ENCODE measurements at places on chromosomes 1 and 21.
A peak's percentile ranks its signal among the peaks of the same experiment; 100 is the strongest.

DNA sequence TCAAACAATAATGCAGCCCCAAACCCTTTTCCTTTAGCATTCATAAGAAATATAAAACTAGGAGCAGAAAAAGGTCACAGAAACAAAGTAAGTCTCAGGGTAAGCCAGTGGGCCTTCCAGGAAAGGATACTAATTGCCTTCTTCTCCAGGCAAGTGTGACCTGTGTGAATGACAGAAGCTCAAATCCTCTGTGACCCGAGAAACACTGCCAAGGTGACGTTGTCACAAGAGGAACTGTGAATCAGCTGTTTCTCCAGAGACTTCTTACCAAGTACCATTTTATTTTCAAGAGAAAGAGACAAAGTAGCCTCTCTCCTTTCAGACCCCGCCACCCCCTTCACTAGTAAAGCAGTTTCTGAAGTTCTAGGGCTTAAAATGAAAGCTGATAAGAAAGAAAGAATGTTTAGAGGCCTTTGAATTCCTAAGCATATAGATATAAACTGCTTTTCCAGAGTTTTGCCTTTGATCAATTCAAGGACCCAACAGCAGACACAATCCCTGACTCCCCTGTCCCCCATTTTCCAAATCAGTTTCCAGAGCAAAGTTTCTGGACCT is 155.6 kb downstream of the NUF2 start:
- DNase-seq: no peak

DNA sequence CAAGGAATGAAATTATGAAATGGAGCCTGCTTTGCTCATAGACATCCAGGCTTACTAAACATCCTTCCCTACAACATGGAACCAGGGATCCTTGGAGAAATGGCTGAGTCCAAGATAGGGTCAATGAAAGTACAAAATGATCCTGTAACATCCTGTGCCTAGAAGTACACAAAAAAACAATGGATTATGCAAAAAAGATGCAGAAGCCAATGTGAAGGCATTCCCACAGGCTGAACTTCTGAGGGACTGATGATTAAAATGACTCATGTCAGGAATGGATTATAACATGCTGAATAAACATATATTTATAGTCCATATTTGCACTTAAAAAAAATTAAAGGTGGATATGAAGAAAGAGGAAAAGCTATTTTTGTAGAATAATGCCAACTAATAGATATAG is 10.4 kb upstream of the HOOK1 start:
- DNase-seq: no peak

DNA sequence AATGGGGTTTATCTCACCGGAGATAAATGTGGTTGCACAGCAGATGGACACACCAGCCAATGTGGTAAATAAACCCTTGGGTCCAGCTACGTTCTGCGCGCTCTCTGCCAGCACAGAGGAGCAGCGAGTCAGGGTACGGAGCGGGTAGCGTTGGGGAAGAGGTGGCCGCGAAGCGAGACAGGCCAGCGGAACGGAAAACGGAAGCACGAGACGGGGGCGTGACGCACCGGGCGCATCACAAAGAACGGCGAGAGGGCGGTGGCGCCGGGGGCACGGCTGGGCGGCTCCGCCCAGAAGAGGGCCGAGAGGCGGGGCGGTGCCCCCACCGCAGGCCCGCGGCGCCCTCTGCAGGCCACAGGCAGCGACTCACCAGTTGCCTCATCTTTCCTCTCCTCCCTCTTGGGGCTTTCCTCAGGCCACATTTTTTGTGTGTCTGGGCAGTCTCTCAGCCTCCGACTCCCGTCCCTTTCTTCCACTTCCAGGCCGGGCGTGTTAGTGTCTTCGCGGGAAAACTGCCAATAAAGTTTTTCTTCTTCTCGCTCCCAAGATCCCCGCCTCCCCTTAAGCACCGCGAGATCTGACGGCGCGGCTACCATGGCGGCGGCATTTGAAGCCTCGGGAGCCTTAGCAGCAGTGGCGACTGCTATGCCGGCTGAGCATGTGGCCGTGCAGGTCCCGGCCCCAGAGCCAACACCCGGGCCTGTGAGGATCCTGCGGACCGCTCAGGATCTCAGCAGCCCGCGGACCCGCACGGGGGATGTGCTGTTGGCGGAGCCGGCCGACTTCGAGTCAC is at the start of gene DDX20:
Gene DDX20, plus strand, starts transcription at position 571 of the 793 bp plus-strand sequence. Its CDS starts 24 bp downstream, at position 595.
- peak; percentile 89 for DNase-seq

DNA sequence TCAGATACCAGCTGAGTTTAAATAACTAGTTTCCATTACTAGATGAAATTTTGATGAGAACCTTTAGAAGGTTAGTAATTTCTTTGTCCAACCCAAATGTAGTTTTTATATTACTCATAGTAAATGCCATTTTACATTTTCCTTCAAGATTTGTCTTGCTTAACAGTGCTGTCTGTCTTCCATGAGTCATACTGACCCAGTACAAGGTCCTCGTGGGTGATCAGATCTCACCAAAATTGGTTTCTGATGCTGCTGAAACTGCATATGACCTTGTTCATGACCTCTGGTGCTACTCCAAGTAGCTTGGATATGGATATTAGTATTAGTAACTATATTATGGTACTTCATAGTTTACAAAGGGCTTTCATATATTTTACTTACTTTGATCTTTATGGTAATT is 207.1 kb downstream of the RYR2 start:
- DNase-seq: no peak

DNA sequence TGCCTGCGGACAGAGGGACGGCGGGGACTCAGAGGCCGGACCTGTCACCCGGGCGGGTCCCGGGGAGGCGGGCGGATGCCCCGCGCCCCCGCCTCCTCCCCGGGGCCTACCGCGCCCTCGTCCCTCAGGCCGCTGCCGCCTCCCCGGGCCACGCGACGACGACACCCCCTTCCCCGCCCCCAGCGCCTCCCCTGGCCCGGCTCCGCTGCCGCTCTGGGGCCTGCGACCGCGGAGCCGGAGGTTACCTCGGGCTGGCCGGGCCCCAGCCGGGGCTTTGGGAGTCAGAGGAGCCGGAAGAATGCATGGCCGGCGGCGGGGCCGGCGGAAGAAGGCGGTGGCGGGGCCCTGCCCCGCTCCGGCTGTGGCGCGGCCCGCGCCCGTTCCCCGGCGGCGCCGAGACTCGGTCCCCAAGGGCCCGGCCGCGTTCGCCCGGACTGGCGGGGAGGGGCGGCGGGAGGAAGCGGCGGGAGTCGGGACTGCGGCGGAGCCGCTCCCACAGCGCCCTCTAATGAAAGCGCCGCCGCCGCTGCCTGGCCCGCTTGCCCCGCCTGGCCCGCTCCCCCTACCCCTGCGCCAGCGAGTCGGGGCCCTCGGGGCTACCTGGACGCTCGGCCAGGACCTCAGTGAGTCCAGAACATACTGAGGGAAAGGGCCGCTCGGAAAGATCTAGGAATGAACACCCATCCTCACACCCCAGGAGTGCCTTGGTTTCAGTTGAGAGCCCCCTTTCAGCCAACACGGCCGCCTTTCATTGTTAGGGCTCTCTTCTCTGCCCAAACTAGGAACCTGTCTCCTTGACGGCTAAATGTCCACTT is at the start of gene LPGAT1:
Gene LPGAT1, minus strand, starts transcription at position 436 of the 815 bp plus-strand sequence. CDS start 1,467 bp downstream, outside the sequence.
- peak; percentile 71 for DNase-seq

- DNase-seq: no peak
Observed at GRCh38 chr1:53688381-53689102, 50.4 kb downstream of the GLIS1 start.

DNA sequence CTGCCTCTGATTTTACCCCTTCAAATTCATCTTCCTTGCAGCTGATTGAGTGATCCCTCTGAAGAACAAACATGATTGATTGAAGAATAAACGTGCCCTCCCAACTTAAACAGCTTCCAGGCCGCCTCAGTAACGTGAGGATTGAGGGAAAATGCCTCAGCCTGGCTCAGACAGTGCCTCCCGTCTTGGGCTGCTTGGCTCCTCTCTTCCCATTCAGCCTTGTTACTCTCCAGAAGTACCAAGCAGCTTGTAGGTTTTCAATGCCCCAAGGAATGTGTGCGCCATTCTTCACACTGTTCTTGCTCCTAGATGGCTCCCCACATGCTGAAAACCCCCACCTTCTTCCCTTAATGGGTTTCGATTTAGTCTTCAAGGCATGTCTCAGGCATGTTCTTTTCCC is 51.8 kb downstream of the ST6GALNAC5 start:
- no peak for DNase-seq

DNA sequence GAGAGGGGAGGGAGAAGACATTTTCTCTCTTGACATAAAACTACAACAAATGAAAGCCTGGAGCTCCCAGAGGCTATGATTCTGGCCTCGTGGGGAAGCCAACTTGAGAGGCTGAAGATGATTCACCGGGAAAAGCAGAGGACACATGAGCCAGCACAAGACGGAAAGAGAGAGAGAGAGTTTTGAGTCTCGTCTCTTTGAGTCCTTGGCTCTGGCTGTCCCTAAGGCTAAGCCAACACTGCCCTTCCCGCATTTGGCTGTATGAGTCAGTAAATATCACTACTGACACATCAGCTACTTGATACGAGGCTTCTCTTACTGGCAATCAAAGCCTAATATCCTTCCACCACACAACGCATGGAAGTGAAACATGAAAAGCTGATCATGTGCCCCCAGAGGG is 95.5 kb downstream of the GRIK3 start:
- DNase-seq: no peak

GRCh38 chr1:18922319-18922726 is 20.0 kb upstream of the ALDH4A1 start:
- no peak for DNase-seq

DNA sequence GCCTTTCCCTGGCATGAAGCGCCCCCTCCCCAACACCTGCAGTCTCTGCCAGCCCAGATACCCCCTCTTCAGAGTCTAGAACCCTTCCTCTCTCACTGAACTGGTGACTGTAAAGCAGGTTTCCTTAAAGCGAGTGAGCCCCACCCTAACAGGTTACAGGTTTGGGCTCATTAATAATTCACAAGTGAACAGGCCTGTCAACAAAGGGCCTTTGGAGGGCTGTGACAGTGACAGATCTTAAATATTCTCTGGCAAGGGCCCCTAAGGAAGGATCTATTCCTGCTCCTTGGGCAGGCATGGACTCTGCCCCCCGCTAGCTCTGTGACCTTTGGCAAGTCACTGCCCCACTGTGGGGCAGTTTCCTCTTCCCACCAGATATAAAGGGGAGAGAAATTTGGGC is 5.6 kb upstream of the TTC39A start:
- no peak for DNase-seq

DNA sequence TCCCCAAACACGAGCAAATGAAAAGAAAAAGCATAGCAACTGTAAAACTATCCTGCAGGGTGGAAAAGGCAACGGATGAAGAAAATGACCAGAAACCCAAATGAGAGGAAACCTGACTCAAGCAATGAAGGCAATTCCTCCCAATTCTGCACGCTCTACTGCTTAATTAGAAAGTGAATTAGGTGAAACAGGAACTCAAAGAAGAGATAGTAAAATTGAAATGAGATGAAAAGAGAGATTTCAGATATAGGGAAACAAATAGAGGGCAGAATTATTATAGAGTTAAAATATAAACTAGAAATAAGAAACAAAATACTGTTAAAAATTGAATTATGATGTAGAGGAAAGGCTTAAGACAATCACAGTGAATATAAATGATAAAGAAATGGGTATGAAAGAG is 27.5 kb upstream of the ITPKB start:
- DNase-seq: no peak

GRCh38 chr1:204841798-204842197 is 28.9 kb upstream of the NFASC start:
- no peak for DNase-seq

DNA sequence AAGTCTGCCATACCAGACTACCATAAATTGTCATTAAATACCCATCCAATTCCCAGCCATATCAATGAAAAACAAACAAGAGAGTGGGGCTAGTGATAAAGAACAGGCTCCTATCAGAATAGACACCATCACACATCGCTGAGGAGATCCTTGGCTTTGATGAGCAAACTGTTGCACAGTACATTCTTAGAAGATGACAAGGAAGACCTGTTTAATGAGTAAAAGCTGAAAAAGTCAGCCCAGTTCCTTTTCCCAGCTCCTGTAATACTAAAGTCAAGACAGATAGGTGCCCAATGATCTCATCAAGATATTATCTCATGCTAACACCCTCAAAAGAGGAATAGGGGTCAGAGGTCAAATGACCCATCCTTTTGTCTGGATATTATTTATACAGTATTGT is 164.5 kb upstream of the COA6 start:
- DNase-seq: no peak

GRCh38 chr1:94989911-94990473 is 63.1 kb upstream of the CNN3 start:
- DNase-seq: no peak

DNA sequence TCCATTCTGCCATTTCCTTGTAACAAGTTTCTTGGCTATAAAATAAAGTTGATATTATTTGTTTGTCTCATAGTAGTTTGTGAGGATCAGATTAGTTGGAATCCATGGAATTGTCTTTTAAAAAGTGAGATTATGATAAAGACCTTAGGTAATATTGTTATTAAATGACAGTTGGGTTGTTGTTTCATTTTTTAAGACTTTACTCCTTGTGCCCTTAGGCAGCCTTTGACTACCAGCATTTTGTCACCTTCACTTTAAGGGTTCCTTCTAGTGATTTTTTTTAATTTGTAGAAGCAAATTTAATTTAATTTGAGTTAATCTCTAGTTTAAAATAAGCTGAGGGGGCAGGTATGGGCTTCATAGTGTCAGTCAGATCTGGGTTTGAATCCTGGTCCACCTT is 84.6 kb upstream of the ZNF326 start:
- DNase-seq: no peak

DNA sequence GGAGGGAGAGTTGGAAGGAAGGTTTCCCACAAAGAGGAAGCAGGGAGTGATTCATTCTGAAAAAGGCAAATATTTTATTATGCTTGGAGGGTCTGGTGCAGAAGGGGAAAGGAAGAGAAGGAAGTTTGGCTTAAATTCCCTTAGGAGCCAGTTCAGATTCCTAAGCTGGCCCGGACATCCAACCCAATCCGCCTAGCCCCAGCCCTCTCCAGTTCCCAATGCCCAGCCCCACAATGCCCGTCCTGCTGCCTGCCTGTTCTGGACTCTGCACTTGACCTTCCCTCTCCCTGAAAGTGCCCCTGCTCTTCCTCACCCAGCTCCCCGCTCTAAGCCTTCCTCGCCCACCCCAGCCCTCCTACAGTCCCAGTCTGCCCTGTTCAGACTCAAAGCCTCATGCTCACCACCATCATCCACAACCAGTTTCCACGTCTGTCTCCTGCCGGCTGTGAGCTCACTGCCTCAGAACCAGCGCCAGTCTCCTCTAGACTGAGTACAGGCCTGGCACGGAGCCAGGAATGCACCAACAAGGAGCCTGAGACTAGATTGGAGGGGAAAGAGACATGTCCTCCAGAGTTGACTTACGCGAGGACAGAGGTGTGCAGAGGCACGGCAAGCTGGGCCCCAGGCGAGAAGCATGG is 18.9 kb downstream of the CAPN2 start:
- no peak for DNase-seq

Data from stimulated activated CD4-positive, alpha-beta T cell treated with anti-CD3 and anti-CD28 coated beads, Interleukin-12 subunit alpha, Interleukin-12 subunit beta, amount 100 ng/mL, for 4 hours (primary cell).